ENCODE measurements at places on chromosomes 3 and 15. TPM values are rescaled to one million over a fixed set of nuclear protein-coding genes. Genes with fewer than 3 reads are reported as not detected.

DNA sequence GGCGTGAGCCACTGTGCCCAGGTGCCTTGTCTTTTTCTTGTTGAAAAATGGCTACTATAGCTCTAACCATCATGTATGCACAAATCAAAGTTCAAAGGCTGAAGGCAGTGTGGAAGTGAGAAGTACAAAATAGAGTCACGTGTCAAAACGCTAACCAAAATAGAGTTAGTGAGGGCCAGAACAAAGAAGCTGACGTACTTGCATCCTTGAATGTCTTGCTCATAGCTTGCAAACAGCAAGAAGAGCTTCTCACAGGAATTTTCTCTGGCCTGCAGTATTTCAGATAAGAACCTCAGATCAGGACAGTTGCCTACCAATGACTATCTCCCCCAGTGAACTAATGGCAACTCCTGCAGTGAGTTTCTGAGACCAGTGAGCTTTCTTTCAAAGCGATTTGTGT, 713.5 kb downstream of the GRM7 start:
- H3K36me3 ChIP-seq = no peaks in the 10 kb centered on the region
- DNase-seq = no peak
- H3K4me3 ChIP-seq = no peak overlapping the region
- H3K27me3 ChIP-seq = no peaks in the 10 kb centered on the region
- no peak overlapping the region for H3K27ac ChIP-seq
- no peaks in the 10 kb centered on the region for H3K4me1 ChIP-seq

DNA sequence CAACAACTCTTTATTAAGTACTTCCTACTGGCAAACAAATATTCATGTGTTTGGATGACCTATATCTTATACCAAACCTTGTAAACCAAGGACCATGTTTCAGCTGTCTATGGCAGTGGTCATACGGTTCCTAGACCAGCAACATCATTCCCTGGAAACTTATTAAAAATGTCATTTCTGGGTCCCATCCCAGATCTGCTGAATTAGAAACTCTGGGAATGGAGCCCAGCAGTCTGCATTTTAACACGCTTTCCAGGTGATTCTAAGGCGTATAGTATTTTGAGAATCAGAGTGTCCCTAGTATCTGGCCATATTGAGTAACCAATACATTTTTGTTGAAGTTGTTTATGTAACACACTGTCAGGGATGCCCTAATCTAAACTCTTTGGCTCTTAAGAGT, 363.4 kb upstream of the LRRC3B start:
- DNase-seq = no peak
- no peaks in the 10 kb centered on the region for H3K4me1 ChIP-seq
- H3K27me3 ChIP-seq = no peaks in the 10 kb centered on the region

- DNase-seq = no peak
- no peaks in the 10 kb centered on the region for H3K36me3 ChIP-seq
- H3K27me3 ChIP-seq = no peaks in the 10 kb centered on the region
- H3K27ac ChIP-seq = no peak overlapping the region
These were observed 69.6 kb upstream of the CTNNB1 start for GRCh38 chr3:41129731-41130130.

DNA sequence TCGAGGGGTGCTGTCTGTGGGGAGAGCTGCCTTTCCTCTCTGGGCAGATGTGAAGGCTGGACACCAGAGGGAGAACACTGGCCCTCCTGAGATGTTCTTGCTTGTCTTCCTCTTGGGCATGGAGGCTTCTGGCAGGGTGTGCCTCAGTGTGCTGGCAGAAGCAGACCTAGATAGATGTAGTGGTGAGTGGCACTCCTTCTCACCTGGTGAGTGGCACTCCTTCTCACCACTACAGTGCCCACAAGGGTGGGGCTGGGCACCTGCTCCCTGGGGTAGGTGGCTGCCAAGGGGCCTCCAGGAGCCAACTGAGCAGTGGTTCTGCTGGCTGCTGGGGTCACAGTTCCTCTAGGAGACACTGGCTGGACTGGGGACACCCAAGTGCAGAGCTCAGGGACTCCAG, 18.7 kb downstream of the ACVR2B start:
- peaks cover 2% of the 10 kb centered on the region for H3K36me3 ChIP-seq
- no peak overlapping the region for H3K4me3 ChIP-seq
- no peak for DNase-seq
- H3K4me1 ChIP-seq = peaks cover 27% of the 10 kb centered on the region
- H3K27me3 ChIP-seq = no peaks in the 10 kb centered on the region

- H3K36me3 ChIP-seq = peaks cover 49% of the 10 kb centered on the region
- no peaks in the 10 kb centered on the region for H3K4me1 ChIP-seq
- H3K4me3 ChIP-seq = no peak overlapping the region
- DNase-seq = no peak
- no peak overlapping the region for H3K27ac ChIP-seq
These were observed 10.0 kb upstream of the SLC22A13 start for GRCh38 chr3:38255627-38256026.

Gene BMF
- 2.2 TPM for total RNA-seq

Gene KCNH8
- 5.3 TPM for total RNA-seq
